ENCODE measurements at places on chromosomes 12 and 14. TPM values are rescaled to one million over a fixed set of nuclear protein-coding genes. Genes with fewer than 3 reads are reported as not detected.

DNA sequence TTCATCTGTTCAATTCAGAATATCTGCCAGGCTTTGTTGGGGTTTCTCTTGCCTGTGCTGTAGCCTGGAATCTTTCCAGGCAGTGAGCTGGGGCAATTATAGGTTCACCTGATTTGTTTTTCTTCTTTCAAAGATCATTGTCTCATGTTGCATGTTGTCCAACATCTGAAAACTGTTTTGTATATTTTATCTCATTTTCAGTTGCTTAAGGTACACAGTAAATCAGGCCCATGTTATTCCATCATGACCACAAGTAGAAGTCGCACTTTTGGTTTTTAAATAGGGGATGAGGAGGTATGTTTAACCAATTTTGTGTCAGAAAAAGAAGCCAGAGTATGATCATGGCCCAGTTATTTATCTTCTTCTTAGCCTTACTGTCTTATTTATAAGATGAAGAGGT is 24.9 kb upstream of the FUT8 start:
- no peaks in the 10 kb centered on the region for H3K36me3 ChIP-seq
- H3K4me1 ChIP-seq: no peaks in the 10 kb centered on the region
- DNase-seq: no peak
- no peak overlapping the region for H3K27ac ChIP-seq
- H3K27me3 ChIP-seq: no peaks in the 10 kb centered on the region

Gene ZC2HC1C
- total RNA-seq: 1.3 TPM

DNA sequence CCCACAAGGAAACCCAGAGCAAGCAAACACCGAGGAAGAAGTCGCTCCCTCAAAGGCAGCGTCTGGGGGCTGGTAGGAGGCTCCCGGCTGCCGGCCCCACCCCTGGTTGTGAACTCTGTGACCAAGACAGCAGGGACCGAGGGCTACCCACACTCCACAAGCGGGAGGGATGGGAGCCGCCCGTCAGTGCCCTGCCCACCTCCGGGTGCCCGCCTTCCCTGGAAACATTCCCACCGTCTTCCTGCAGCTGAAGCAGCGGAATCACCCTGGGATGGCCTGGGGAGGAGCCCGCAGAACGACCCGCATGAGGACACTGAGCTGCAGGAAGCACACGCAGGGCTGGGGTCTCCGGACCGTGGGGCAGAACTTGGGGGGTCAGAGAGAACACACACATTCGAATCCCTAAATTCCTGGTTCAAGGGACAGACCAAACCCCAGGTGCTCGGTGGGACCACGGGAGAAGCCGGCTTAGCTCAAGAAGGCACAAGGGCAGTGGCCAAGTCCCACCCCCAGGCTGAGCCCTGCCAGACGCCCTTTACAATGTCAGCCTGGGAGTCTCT is 33.5 kb upstream of the C14orf180 start:
- H3K27me3 ChIP-seq: peaks cover 57% of the 10 kb centered on the region
- H3K4me3 ChIP-seq: no peak overlapping the region
- H3K4me1 ChIP-seq: no peaks in the 10 kb centered on the region
- no peaks in the 10 kb centered on the region for H3K36me3 ChIP-seq

DNA sequence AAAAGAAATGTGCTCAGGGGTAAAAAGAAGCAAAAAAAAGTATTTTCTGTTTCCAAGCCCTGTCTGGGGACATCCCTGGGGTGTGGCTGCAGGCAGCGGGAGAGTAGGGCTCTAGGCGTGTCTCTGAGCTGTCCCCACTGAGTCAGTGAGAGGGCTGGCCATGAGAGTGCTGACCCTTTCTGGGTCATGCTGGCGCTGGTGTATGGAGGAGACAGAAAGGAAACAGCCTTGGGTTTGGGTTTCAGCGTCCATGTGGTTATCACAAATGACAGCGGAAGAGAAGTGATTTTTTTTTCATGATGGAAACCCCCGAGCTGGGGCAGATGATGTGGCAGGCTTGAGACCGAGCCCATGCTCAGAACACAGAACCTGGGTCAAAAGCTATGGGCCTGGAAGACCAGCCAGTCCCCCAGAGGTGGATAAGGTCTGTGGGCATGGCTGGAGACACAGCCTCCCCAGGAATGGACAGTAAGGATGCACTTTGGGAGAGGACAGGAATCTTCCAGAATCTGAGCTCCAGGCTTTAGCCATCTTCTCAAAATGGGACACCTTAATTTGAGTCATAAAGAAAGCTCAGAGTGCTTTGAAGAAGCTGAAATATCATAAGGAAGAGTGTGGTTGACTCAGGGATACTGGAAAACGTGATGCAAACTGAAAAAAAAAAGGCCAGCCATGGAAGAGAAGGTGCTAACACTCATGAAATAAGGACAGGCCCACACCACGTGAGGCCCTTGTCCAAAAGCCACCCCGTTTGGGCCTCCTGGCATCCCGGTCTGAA is 36.2 kb downstream of the SYNE3 start:
- no peaks in the 10 kb centered on the region for H3K27me3 ChIP-seq
- peaks cover 31% of the 10 kb centered on the region for H3K4me1 ChIP-seq
- peak; percentile 66 for DNase-seq
- H3K27ac ChIP-seq: peak overlapping the region; percentile 3
- no peaks in the 10 kb centered on the region for H3K36me3 ChIP-seq

- H3K4me1 ChIP-seq: no peaks in the 10 kb centered on the region
- no peaks in the 10 kb centered on the region for H3K27me3 ChIP-seq
- H3K4me3 ChIP-seq: no peak overlapping the region
- peaks cover 63% of the 10 kb centered on the region for H3K36me3 ChIP-seq
- no peak for DNase-seq
- no peak overlapping the region for H3K27ac ChIP-seq
Measured at GRCh38 chr12:109512608-109513007, 35.2 kb downstream of the UBE3B start.

- no peaks in the 10 kb centered on the region for H3K4me1 ChIP-seq
- no peaks in the 10 kb centered on the region for H3K36me3 ChIP-seq
- no peak overlapping the region for H3K27ac ChIP-seq
- H3K27me3 ChIP-seq: no peaks in the 10 kb centered on the region
Measured at GRCh38 chr14:99908653-99909250, 115.5 kb downstream of the EML1 start.

- H3K27me3 ChIP-seq: no peaks in the 10 kb centered on the region
- H3K36me3 ChIP-seq: no peaks in the 10 kb centered on the region
- peaks cover 10% of the 10 kb centered on the region for H3K4me1 ChIP-seq
- H3K4me3 ChIP-seq: no peak overlapping the region
Measured at GRCh38 chr12:71684081-71684480, 1.8 kb upstream of the TMEM19 start.

Gene GPD1
- total RNA-seq: 0.37 TPM

GRCh38 chr14:94038510-94038909 is 12.4 kb downstream of the OTUB2 start:
- H3K36me3 ChIP-seq: peaks cover 13% of the 10 kb centered on the region
- no peak for DNase-seq
- H3K4me1 ChIP-seq: peaks cover 5% of the 10 kb centered on the region
- H3K27ac ChIP-seq: no peak overlapping the region
- H3K4me3 ChIP-seq: no peak overlapping the region

Gene RAPGEF3
- 3.4 TPM for total RNA-seq

DNA sequence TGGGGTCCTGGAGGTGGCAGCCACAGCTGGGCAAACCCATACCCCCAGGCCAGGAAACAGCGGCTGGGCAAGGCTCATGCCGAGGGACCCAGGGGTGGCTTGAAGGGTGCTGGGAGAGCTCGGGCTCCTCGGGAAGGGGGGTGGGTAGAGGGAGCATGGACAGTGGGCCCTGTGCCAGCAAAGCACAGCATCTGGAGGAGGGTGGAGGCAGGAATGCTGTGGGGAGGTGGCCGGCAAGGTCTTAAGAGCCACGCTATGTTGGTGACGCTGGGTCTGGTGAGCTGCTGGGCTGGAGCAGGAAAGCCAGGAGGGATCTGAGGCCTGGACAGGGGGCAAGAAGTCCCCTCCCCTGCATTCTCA is 48.2 kb upstream of the DLK1 start:
- no peak overlapping the region for H3K27ac ChIP-seq
- H3K4me1 ChIP-seq: peaks cover 12% of the 10 kb centered on the region
- no peaks in the 10 kb centered on the region for H3K36me3 ChIP-seq
- no peak for DNase-seq

GRCh38 chr14:88421286-88421685 is 35.8 kb downstream of the SPATA7 start:
- no peak overlapping the region for H3K27ac ChIP-seq
- no peak for DNase-seq

Gene ACSS3
- total RNA-seq: not detected

Gene BORCS5
- total RNA-seq: 15.3 TPM

GRCh38 chr14:74739293-74740030 is 23.7 kb upstream of the YLPM1 start:
- no peak overlapping the region for H3K4me3 ChIP-seq
- no peak overlapping the region for H3K27ac ChIP-seq
- H3K4me1 ChIP-seq: no peaks in the 10 kb centered on the region
- H3K27me3 ChIP-seq: no peaks in the 10 kb centered on the region
- peak; percentile 9 for DNase-seq

GRCh38 chr14:98391061-98391460 is 880.9 kb downstream of the BCL11B start:
- H3K27me3 ChIP-seq: no peaks in the 10 kb centered on the region
- no peaks in the 10 kb centered on the region for H3K36me3 ChIP-seq
- no peak overlapping the region for H3K4me3 ChIP-seq
- H3K4me1 ChIP-seq: no peaks in the 10 kb centered on the region
- H3K27ac ChIP-seq: no peak overlapping the region
- no peak for DNase-seq

- peak overlapping the region; percentile 81 for H3K4me3 ChIP-seq
- no peak for DNase-seq
- H3K36me3 ChIP-seq: no peaks in the 10 kb centered on the region
- peaks cover 79% of the 10 kb centered on the region for H3K27me3 ChIP-seq
Measured at GRCh38 chr14:79279645-79280597, 931.4 kb downstream of the DIO2 start.

DNA sequence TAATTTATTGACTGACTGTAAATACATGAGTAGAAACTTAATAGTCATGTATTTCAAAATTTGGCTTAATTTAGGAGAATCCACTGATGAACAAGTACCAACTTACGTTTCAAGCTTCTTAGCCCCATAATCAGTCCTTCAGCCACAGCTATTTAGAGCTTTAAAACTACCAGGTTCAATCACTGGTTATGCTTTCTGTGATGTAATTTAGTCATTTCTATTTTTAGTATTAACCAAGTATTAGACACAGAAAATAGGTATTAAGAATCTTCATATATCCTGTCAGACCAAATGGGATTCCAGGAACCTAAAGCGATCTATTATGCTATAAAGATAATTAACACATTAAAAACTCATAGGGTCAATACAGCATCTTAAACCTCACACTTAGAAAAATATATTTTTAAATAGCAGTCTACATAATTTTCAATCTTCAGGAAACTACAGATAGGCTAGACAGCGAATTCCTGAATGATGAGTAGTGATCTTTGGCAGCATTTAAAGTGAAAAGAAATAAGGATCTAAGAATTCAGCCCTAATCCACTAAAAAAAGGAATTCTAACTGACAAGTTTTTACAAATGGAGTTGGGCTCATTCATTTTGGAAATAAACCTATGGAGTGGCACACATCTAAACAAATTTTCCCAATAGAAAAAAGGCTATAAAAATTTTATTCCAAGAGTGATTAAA is 51.5 kb downstream of the ZC3H14 start:
- peaks cover 12% of the 10 kb centered on the region for H3K4me1 ChIP-seq
- H3K36me3 ChIP-seq: peaks cover 65% of the 10 kb centered on the region
- no peak overlapping the region for H3K4me3 ChIP-seq
- H3K27ac ChIP-seq: no peak overlapping the region
- DNase-seq: peak; percentile 17
- H3K27me3 ChIP-seq: no peaks in the 10 kb centered on the region

GRCh38 chr12:114439817-114440216 is 33.9 kb upstream of the TBX5 start:
- no peak overlapping the region for H3K27ac ChIP-seq
- H3K4me1 ChIP-seq: peaks cover 4% of the 10 kb centered on the region
- peaks cover 64% of the 10 kb centered on the region for H3K27me3 ChIP-seq

- H3K27ac ChIP-seq: no peak overlapping the region
- H3K27me3 ChIP-seq: peaks cover 51% of the 10 kb centered on the region
- DNase-seq: no peak
Measured at GRCh38 chr12:109382031-109382430, 34.3 kb downstream of the MYO1H start.

Gene IFI27
- 2.0 TPM for total RNA-seq

- no peaks in the 10 kb centered on the region for H3K36me3 ChIP-seq
- H3K27ac ChIP-seq: no peak overlapping the region
- H3K27me3 ChIP-seq: no peaks in the 10 kb centered on the region
- H3K4me3 ChIP-seq: no peak overlapping the region
- DNase-seq: no peak
Measured at GRCh38 chr12:25797386-25797785, 161.1 kb upstream of the RASSF8 start.

DNA sequence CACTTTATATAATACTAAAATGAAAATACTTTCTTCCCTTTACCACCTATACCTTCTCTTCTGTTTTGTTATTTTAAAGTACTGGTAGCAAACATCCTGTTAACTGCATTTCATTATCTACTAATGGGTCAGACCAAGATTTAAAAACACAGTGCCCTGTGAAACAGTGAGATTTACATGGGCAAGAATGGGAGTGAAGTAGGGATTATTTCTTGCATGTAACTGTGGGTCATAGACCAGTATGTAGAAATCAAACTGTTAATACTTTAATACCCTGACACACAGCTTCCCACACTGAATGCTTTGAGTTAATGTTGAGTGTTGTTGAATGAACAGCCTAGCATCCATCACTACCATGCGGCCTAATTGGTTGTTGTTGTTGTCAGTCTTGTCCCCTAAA is 61.6 kb downstream of the PLEKHA5 start:
- H3K36me3 ChIP-seq: no peaks in the 10 kb centered on the region
- DNase-seq: no peak

DNA sequence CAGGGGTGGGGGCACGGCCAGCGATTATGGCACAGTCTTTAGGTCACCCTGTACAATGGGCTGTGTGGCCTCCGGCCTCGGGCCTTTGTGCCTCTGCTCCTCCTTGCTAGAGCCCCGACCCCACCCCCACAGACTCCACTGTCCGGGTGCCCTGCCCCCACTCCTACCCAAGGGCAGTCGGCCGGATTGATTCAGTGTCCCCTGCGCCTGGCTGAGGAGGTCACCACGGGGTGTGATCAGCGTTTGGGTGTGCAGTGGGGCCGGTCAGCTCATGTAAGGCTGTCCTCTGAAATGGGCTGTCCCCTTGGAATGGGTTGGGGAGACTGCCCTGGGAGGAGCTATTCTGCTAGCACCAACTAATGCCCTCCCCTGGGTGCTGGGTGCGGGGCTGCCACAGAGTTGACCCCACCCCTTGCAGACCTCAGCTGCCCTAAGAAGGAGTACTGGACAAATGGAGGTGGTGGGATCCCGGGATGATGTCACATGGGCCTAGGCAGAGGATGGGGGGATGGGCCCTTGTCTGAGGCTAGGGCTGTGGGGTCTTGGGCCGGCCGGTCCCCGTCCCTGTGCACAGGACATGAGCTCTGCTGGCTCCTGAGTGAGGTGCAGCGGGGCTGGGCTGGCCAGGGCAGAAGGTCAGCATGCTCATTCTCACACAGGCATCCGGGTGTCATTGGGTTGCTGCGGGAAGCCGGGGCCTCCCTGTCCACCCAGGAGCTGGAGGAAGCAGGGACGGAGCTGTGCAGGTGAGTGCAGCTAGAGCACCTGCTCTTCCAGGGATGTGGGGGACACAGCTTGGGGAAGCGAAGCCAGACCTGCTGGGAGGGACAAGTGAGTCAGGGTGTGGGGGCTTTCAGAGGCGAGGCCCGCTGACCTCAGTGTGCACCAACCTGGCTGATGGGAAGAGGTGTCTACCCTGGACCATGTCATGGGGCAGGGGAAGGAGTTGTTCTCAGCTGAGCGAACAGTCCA is 23.4 kb downstream of the ASPG start:
- H3K36me3 ChIP-seq: no peaks in the 10 kb centered on the region
- no peak overlapping the region for H3K27ac ChIP-seq
- DNase-seq: no peak
- H3K27me3 ChIP-seq: no peaks in the 10 kb centered on the region

GRCh38 chr12:120358412-120359100 is 10.4 kb downstream of the MSI1 start:
- no peak for DNase-seq
- peaks cover 6% of the 10 kb centered on the region for H3K27me3 ChIP-seq
- H3K27ac ChIP-seq: no peak overlapping the region
- no peak overlapping the region for H3K4me3 ChIP-seq
- no peaks in the 10 kb centered on the region for H3K36me3 ChIP-seq

Data from MCF 10A (cell line).